ENCODE measurements at places on chromosomes 7 and 10. TPM values are rescaled to one million over a fixed set of nuclear protein-coding genes. Genes with fewer than 3 reads are reported as not detected.

GPC2 gene
- total RNA-seq = 3.7 TPM

MBLAC1 gene
- total RNA-seq = 1.9 TPM

GSTO2 gene
- 1.7 TPM for total RNA-seq

DNA sequence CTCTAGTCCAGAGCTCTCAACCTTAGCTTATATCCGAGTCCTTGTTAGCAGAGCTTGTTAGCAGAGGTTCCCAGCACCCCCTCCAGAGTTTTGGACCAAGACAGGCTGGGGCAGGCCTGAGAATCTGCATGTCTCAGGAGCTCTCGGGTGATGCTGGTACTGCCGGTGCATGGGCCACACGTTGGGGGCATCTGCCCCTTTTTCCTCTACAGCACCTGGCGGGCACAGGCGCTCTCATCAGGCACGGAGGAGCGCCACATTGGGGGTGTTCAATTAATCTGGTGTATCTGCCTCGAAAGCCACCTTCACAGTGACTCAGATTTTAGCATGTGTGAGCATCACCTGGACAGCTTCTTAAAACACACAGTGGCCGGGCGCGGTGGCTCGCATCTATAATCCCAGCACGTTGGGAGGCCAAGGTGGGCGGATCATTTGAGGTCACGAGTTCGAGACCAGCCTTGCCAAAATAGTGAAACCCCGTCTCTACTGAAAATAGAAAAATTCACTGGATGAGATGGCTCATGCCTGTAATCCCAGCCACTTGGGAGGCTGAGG is 117.7 kb downstream of the ELFN1 start:
- no peaks in the 10 kb centered on the region for H3K27me3 ChIP-seq
- DNase-seq = no peak
- no peak overlapping the region for H3K27ac ChIP-seq
- no peaks in the 10 kb centered on the region for H3K36me3 ChIP-seq

DNA sequence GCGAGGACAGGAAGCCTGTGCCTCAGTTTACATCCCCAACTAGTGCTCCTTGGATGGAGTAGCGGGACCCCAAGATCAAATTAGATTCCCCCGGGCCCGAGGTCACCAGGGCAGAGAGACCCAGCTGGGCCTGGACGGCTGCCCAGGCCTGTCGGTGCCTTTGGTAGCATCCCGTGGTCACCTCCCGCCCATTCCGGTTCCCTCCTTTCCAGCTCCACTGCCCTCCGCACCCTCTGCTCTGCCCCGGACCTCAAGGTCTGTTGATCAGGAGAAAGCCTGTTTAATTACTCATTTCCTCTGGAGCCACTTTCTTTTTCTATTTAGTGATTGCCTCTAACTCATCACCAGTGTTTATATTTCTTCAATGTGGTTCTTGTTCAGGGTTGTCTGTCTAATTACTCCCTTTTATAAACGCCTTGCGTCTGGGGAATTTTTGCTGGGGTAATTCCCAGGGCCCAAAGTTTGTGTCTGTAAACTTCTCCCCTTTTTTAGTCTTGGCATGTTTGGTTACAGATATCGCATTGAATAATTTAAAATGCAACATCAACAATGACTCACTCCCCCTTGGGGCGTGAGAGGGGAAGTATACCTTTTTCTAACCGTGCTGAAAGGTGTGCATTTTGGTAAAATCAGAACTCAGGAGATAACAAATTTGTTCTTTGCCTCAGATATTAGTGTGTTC is 1.9 kb downstream of the FOXK1 start:
- H3K27ac ChIP-seq = peak overlapping the region; percentile 45
- peak; percentile 72 for DNase-seq
- H3K4me3 ChIP-seq = peak overlapping the region; percentile 19
- H3K4me1 ChIP-seq = no peaks in the 10 kb centered on the region

GRCh38 chr10:71072131-71072822 is 140.1 kb upstream of the UNC5B start:
- no peaks in the 10 kb centered on the region for H3K27me3 ChIP-seq
- no peaks in the 10 kb centered on the region for H3K36me3 ChIP-seq
- H3K4me3 ChIP-seq = no peak overlapping the region
- no peak overlapping the region for H3K27ac ChIP-seq
- H3K4me1 ChIP-seq = no peaks in the 10 kb centered on the region
- DNase-seq = peak; percentile 45

- DNase-seq = no peak
- H3K27ac ChIP-seq = no peak overlapping the region
- no peak overlapping the region for H3K4me3 ChIP-seq
- H3K36me3 ChIP-seq = no peaks in the 10 kb centered on the region
- H3K27me3 ChIP-seq = no peaks in the 10 kb centered on the region
These were observed 258.9 kb upstream of the NPY start for GRCh38 chr7:24025094-24025493.

DNA sequence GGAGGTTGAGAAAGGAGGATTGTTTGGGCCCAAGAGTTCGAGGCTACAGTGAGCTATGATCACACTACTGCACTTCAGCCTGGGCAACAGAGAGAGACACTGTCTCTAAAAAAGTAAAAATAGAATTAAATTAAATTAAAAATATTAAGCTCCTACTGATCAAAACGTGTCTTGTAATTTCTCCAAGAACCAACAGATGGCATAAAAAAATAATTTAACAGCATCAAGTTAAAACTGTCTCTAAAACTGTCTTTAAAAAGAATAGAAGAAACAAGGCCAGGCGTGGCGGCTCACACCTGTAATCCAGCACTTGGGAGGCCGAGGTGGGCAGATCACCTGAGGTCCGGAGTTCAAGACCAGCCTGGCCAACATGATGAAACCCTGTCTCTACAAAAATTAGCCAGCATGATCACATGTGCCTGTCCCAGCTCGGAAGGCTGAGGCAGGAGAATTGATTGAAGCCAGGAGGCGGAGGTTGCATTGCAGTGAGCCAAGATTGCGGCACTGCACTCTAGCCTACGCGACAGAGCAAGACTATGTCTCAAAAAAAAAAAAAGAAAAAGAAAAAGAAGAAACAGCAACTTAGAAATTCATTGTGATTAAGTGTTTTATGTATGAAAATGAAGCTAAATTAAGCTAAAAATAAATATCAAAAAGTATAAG is 24.5 kb downstream of the MTPAP start:
- DNase-seq = no peak
- H3K27ac ChIP-seq = no peak overlapping the region
- peaks cover 8% of the 10 kb centered on the region for H3K36me3 ChIP-seq
- H3K4me3 ChIP-seq = no peak overlapping the region
- no peaks in the 10 kb centered on the region for H3K4me1 ChIP-seq
- no peaks in the 10 kb centered on the region for H3K27me3 ChIP-seq

GRCh38 chr7:40099837-40100236 is 34.6 kb downstream of the MPLKIP start:
- H3K27me3 ChIP-seq = no peaks in the 10 kb centered on the region
- DNase-seq = no peak
- H3K4me1 ChIP-seq = no peaks in the 10 kb centered on the region
- H3K27ac ChIP-seq = no peak overlapping the region

DNA sequence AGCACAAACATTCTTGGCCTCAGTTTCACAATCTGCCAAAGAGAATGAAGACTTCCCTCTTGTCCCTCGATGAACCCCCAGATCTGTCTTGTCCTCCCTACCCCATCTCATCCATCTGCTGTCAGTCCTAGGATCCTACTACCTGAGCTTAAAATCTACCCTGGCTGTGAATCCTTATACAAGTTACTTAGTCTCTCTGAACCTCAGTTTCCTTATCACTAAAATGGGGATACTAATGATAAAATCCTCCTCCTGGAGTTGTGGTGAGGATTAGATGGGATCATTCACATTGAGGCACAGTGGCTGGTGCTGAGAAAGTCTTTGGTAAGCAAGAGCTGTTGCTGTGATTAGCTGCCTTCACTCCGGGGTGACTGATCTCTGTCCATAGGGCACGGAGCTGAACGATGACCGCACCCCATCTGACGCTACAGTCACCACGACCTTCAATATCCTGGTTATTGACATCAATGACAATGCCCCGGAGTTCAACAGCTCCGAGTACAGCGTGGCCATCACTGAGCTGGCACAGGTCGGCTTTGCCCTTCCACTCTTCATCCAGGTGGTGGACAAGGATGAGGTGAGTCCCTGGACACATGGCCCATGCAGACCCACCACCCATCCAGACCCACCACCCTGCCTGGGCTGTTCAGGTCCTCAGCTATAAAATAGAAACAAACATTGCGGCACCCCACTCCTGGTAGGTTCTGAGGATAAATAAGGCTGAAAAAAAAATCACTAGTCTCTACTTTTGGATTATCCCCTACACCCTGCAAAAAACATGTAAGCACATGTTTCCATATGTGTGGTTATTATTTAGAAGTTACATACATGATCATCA is 102.5 kb downstream of the C10orf105 start:
- H3K27ac ChIP-seq = no peak overlapping the region
- H3K4me3 ChIP-seq = no peak overlapping the region
- H3K27me3 ChIP-seq = no peaks in the 10 kb centered on the region
- DNase-seq = no peak

GRCh38 chr10:43254199-43254730 is 12.6 kb downstream of the RASGEF1A start:
- H3K4me1 ChIP-seq = no peaks in the 10 kb centered on the region
- DNase-seq = no peak
- no peak overlapping the region for H3K27ac ChIP-seq
- no peaks in the 10 kb centered on the region for H3K36me3 ChIP-seq

GRCh38 chr10:36187380-36188079 is 545.4 kb upstream of the FZD8 start:
- DNase-seq = no peak
- no peaks in the 10 kb centered on the region for H3K4me1 ChIP-seq
- H3K4me3 ChIP-seq = no peak overlapping the region
- peak overlapping the region; percentile 25 for H3K27ac ChIP-seq
- H3K27me3 ChIP-seq = no peaks in the 10 kb centered on the region

Data from aorta (tissue), 5 donors.